NCI-H1092 (cell line): ENCODE measurements at places on chromosomes 6 and 20.

GRCh38 chr20:64189530-64189966, 25.3 kb downstream of the MYT1 start:
- no peak for DNase-seq

- no peak for DNase-seq
Measured at GRCh38 chr20:4491643-4492042, 230.1 kb upstream of the PRND start.

- no peak for DNase-seq
Measured at GRCh38 chr6:66962082-66962481, 1255.1 kb upstream of the EYS start.

- DNase-seq = no peak
Measured at GRCh38 chr6:41283600-41283999, 2.9 kb downstream of the TREM1 start.

GRCh38 chr20:44217342-44218092, 6.9 kb upstream of the OSER1 start:
- peak; percentile 51 for DNase-seq

DNA sequence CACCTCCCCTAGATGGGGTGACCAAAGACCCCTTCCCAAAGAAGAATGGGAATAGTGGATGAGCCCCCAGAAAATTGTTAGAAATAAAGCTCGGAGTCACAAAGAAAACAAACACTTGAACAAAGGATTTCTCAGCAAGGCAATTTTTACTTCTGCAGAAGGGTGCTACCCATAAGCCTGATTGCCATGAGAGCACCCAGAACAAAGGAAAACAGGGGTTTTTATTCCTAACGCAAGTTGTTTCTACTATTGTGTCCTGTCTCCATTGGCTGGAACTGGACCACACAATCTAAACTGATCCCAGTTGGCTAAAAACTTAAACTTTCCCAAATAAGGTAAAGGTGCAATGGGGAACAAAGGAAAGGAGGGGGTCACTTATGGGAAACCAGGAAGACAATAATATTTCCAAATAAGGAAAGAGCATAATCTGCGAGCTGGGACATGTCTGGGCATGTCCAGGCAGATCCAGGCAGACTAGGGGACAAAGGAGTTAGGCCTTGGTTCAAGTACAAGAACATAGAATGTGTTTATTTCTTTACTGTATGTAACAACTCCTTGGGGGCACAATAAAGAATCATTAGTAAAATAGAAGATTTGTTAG, 20.0 kb downstream of the HLA-B start:
- no peak for DNase-seq

GRCh38 chr6:161228921-161229591, 44.8 kb downstream of the AGPAT4 start:
- DNase-seq = no peak

DNA sequence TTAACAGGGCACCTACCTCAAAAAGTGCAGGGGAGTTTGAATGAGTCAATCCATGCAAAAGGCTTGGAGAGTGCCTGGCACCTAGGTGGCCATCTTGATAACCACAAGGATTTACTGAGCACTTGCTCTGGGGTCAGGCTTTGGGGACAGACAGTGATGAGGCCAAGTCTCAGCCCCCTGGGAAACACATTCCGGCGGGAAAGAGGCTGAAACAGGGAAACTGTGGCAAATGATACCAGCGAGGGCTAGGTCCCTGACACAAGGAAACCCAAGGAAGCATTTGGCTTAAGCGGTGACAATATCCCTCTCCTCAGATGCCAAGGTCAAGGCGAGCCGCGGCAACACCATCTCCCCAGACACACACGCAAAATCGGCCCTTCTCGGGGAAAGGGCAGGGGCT, 527 bp upstream of the DOK5 start:
- no peak for DNase-seq

- no peak for DNase-seq
Measured at GRCh38 chr6:111810294-111811131, 62.7 kb downstream of the FYN start.

DNA sequence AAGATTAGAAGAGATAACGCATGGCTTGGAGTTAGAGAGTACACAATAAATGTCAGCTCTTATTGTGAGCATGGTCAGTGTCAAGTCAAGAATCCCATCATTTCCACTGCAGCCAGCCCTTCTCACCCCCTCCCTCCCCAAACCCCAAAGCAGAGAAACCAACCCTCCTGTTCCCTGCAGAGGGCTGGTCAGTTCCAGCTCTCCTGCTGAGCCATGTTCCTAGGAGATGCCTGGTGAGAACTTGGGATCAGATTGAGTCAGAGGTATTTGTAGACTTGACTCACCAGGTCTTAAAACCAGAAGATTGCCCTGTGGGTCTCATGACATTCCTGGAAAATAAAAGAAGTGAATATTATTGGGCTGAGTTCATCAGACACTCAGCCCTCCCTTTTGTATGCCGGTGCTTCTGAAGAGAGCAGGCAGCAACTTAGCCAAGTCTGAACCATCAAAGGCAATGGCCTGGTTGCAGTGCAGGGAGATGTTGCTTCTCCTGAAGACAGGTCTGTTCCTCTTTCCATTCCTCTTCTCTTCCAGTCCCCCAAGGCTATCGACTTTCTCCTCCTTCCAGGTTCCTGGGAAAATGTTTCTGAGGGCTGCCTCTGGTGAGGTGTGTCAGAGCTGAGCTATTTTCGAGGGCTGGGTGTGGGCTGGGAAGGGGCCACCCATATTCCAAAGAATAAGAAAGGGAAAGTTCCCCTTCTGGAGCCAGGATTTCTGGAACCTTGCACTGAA, 278.2 kb upstream of the SUPT3H start:
- DNase-seq = no peak

GRCh38 chr6:84118191-84118590, 84.6 kb downstream of the MRAP2 start:
- DNase-seq = no peak

DNA sequence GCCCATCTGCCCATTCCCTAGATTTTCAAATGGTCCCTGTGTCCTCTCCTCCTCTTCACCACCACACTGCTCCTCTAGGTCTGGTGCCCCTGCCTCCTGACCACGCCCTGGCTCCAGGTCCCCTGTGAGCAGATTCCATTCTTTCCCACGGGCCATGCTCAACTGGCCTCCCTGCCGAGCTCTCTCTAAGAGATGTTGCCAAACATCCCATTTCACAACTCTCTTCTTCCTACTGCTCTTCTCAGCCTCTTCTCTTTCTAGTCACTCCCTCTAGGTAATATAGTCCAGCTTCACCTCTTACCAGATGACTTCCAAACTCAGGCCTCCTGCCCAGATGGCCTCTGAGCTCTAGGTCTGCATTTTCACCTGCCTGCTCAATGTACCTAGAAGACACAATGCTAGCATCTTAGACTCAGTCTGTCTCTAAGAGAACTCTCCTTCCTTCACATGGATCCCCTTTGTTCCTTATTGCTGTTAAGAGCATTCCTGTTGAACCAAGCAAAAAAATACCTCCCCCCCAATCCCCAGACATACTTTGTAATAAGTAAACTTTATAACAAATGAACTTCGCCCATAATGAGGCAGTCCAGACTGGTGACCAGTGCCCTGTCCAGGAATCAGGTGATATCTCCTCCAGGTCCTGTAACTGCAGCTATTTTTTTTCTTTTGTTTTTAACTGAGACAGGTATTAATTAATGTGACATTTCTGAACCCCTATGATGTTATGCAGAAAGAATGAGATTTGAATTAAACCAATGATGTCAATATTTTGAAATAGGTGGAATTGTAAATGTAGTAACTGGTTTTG, 79.0 kb downstream of the LYRM4 start:
- DNase-seq = no peak

DNA sequence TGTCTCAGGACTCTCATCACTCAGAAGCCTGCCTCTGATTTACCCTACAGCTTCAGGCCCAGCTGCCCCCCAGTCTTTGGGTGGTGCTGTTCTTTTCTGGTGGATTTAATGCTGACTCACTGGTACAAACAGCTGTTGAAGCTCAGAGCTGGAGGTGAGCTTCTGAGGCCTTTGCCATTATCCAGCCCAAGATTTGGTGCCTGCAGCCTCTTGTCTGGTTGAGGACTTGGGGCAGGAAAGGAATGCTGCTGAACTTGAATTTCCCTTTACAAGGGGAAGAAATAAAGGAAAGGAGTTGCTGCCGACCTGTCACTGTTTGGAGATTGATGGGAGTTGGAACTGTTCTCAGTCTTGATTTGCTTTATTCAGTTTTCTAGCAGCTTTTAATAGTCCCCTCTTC, 19.8 kb downstream of the ABCF1 start:
- no peak for DNase-seq

DNA sequence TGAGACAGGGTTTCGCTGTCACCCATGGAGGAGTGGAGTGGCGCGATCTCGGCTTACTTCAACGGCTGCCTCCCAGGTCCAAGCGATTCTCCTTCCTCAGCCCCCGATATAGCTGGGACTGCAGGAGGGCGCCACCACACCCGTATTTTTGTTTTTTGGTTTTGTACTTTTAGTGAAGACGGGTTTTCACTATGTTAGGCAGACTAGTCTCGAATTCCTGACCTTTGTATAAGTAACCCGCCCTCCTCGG, 115.4 kb upstream of the BTN3A2 start:
- no peak for DNase-seq

- no peak for DNase-seq
Measured at GRCh38 chr6:16719488-16719887, 41.8 kb downstream of the ATXN1 start.

DNA sequence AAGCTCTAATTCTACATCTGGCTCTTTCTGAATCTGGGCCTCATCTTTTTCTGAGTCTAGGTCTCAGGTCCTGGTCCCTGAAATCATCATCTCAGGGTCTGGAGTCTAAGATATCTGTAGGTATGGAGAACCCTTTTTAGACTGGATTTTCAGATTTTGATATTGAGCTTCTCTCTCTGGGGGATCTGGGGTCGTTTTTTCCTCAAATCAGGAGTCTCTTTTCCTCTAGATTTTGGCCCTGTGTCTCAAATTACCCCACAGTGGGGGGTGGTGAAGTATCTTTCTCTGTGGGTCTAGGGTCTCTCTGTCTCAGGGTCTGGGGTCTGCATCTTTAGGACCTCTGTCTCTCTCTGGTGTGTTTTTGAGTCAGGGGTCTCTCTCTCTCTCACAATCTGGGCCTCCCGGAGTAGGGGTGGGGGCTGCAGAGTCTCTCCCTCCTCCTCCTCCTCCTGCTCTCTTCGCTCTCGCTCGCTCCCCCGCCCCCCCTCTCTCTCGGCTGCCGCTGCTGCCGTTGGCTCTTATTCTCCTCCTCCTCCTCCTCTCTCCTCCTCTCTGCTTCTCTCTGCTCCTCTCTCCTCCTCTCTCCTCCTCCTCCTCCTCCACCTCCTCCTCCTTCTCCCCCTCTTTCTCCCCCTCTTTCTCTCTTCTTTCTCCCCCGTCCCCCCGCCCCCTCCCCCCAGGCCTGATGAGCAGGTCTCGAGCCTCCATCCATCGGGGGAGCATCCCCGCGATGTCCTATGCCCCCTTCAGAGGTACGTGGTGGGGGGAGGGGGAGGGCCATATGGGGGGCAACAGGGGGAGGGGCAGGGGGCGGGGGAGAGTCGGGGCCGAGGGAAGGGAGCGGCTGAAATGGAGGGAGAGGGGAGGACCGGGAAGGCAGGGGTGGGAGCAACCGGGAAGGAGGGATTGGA, at the start of gene SYNGAP1:
Gene SYNGAP1, plus strand, starts transcription at position 486 of the 911 bp plus-strand sequence. Its CDS starts 200 bp downstream, at position 686.
- peak; percentile 9 for DNase-seq

GRCh38 chr6:139520321-139520768, 145.9 kb upstream of the CITED2 start:
- DNase-seq = no peak

DNA sequence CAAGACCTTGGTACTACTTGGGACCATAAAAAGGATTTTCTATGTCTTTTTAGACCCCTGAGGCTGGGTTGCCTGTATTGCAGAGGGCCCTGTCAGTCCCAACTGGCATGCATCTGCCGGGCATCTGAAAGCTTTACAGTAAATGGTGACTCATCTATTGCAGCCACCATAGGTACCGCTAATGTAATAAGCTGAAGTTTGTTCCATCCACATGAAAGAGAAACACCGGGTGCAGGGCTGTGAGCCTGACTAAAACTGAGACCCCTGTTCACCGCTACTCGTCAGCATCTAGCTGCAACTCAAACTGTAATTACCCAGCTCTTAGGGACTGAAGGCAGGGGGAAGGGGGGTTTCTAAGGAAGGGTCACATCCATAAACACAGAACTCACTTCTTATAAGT, 49.5 kb downstream of the TRERF1 start:
- no peak for DNase-seq

DNA sequence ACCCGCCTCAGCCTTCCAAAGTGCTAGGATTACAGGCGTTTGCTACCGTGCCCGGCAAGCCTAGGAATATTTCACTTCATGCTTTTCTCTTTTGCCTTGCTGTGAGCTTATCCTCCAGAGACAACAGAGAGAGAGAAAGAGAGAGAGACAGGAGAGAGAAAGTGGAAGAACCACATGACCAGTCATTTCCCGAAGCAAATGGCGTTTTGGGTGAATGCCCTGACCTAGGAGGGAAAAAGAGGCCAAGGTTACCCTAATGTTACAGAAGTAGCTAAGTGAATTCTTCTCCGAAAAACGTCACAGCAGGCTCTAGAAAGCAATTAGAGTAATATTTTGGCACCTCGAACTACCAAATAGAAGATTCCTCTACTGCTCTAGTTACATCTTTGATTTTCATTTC, 9.1 kb downstream of the SGK1 start:
- DNase-seq = no peak
